NCI-H2081 treated with DMSO at 0.1 percent for 48 hours (cell line): ENCODE measurements at places on chromosomes 13 and 19.

GRCh38 chr13:30394751-30395191, 27.5 kb upstream of the UBE2L5 start:
- no peak for DNase-seq

DNA sequence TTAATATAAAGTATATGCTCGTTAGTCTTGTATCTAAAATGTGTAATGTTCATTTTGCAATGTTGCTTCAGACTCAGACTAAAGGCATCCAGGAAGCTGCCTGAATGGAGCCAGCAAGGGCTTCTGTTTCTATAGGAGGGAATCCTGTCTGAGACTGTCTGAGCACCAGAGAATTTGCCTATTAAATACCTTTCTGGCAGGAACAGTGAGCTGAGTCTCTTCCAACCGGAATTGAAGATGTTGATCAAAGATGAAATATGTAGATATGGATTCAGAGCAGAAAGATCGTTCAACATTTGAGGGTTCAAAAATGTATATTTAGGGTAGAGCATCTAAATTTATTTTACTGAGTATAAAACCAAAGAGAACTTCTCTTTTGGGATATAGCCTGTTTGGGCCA, 20.9 kb downstream of the MYO16 start:
- no peak for DNase-seq

DNA sequence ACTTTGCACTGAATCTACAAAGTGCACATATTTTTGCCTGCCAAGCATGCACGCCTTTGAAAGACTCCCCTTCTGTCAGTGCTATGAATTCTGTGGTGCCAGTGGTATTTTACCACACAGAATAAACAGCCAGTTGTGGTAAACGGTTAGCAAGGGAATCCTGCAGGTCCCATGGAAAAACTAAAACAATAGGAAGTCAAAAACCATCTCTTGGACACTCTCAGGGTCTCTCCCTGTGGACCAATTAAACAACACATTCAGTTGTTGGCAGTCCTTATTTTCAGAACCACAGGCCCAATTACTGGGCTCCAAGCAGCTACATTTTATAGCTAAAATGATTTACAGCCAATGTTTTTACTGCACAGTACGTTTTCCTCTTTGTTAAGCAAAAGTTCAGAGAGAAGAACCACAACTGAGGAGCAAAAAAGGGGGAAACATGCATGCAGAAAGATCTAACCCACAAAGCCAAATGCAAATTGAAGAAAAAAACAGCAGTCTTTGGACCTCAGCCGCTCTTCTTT, 116.9 kb downstream of the KCTD12 start:
- no peak for DNase-seq

DNA sequence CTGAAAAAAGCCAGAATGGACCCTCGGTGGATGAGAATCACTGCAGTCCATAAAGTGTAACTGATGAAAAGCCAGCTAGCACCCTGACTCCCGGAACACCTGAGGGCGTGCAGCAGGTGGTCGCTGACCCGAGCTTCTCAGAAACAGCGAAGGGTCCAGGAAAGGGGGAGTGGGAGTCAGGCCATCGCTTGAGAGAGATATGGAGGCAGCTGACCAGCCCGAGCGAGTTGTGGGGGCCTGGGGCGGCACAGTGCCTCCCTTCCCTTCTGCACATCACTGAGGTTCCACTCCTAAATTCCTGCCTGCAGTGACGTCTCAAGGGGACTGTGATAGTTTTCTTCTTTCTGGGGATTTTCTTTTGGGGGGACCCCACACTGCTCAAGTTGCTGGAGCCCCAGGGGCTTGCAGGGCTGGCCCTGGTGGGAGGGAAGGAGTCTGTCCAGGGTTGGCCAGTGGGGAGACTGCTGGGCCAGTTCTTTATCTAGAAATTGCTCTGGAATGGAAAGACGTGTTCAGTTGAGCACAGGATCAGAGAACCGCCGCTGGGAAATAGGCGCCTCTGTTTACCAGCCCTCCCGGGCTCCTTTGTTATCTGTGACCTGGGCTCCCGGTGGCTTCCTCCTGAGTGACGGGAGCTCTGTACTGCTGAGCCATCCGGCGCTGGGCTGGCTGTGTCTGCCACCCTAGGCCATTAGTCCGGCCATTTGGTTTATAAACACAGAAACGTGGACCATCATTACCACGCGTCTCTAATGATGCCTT, 71.3 kb downstream of the RAB20 start:
- DNase-seq = no peak

DNA sequence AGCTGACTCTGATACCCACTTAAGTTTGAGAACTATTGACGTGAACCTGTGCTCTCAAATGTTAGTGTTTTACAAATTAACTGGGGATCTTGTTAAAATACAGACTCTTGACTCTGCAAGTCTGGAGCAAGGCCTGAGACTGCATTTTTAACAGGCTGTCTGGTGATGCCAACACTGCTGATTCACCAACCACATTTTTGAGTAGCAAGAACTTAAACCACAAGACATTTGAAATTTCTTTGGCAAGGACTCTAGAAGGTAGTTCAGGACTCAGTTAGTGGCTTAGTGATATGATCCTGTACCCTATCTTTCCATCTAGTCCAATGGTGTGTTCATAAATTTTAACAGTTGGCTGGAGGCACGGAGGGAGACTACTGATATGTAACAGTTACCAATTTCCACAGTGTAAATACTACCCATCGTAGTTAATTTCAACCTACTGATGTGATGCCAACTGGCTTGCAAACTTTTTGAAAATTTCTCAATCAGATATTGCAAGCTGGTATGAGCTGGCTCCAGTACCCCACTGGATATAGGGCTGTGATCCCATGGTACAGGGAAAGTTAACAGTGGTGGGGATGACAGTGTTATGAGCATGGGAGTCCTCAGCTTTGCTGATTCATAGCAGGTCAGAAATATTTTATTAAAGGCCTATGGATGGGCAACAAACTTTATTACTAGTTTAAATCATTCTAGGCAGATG, 255.1 kb downstream of the TBC1D4 start:
- DNase-seq = no peak

GRCh38 chr13:114087430-114087829, 45.0 kb downstream of the RASA3 start:
- DNase-seq = no peak

DNA sequence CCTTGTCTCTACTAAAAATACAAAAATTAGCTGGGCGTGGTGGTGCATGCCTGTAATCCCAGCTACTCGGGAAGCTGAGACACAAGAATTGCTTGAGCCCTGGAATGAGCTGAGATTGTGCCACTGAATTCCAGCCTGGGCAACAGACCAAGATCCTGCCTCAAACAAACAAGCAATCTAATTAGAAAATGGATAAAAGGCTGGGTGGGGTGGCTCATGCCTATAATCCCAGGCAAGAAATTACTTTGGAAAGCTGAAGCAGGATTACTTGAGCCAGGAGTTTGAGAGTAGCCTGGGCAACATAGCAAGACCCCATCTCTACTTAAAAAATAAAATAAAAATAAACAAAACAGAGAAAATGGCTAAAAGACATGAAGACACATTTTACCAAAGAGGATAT, 77.0 kb downstream of the CAB39L start:
- no peak for DNase-seq

DNA sequence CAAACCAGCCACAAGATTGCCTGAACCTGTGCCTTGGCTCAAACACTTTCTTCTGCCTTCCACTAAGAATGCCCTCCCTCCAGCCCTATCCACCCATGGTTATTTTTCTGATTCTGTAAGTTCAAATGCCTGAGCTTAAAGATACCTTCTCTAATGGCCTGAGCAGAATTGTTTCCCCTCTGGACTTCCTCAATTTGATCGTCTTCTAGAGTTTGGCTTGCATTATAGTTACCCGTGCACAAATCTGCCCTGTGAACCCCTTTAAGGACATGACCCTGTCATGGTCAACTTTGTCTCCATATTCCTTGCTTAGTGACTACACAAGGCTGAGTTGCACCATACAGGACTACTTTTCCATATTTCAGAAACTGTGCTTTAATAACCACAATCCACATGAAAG, 481.0 kb downstream of the FOXO1 start:
- DNase-seq = no peak

- no peak for DNase-seq
These were observed 1235.3 kb upstream of the ATXN8OS start for GRCh38 chr13:68872338-68872737.

DNA sequence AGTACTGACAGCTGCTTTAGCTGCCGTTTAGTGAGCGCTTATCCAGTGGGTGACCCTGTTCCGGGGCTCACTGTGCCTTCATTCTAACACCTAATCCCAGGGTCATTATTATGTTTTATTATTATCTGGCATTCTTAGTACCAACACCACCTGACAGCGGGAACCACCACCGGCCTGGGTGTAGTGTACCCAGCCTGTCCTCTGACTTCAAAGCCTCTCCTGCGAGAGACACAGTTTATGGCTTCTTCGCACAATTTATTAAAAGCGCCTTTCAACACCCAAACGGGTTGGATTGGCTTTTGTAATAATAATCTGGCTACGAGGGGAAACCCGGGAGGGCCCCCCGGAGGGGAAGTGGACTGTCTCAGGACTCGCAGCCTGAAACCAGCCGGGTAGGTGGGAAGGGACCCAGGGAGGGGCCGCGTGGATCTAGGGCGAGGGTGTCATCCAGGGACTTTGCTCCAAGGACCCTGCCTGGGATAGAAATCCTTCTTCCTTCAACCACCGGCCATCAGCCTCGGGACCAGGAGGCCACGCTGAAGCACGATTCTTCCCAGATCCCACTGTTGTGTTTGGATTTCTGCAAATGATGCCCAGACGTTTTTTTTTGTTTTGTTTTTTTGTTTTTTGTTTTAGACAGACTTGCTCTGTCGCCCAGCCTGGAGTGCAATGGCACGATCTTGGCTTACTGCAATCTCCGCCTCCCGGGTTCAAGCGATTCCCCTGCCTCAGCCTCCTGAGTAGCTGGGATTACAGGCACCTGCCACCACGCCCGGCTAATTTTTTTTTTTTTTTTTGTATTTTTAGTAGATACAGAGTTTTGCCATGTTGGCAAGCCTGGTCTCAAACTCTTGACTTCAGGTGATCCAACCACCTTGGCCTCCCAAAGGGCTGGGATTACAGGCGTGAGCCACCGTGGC, 1.6 kb upstream of the ZBTB7A start:
- no peak for DNase-seq

DNA sequence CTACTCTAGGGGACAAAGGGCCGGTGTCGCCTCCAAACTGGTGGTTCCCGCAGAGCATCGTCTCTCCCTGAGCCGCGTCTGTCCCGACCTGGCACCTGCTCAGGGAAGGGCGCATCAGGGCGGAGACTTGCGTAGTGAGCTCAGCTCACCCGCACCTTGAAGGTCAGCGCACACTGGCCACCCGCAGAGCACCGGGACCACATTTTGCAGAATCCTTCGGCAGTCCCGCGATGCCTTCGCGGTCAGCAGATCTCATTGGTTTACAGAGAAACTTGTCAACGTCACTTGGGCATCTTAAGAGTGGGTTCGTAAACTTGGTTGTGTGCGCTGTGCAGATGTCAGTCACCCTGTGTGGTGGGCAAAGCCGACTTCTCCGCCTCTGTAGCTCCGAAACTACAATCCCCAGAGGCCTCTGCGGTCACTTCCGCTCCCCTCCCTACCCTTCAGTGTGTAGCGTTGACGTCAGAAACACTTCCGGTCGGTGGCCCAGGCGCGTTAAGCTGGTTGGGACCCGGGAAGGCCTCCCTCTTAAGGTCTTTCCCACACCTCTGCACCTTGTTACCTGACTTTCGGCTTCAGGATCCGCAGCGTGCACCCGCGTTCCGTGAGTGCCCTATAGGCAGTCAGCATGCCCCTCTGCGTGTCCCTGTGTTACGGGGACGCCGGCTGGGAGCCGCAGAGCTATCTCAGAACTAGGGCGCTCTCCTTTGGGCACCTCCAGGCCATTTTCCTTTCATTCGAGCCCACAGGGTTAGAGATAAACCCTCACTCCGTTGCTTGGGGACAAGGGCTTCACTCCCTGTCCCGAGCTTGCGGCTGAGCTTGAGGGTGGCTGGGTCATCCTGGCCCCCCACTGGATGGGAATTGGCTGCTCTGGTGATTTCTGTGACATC, 36.5 kb upstream of the ZNF527 start:
- DNase-seq = peak; percentile 33

- DNase-seq = no peak
These were observed 9.8 kb downstream of the SIGLEC10 start for GRCh38 chr19:51407511-51408131.

DNA sequence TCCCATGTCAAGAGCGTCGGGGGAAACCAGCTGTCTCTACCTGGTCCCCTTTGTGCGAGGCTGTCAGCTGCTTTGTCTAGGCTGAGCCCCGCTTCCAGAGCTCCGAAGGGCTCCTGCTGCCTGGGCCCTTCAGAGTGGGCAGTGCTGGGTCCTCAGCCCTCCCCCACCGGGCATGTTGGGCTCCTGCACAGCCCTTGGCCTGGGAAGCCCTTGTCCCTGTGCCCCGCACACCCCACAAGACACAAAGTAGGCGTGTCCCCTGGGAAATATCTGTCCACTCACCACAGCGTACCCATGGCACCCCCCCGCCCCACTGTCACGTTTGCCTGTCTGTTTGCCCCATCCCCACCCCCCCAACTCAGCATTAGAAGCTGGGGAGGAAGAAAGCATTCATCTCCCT, 39.6 kb upstream of the RANBP3 start:
- DNase-seq = no peak

GRCh38 chr19:50500753-50501151, 10.2 kb downstream of the JOSD2 start:
- DNase-seq = no peak

GRCh38 chr19:40388481-40388880, 1.5 kb downstream of the HIPK4 start:
- DNase-seq = no peak

DNA sequence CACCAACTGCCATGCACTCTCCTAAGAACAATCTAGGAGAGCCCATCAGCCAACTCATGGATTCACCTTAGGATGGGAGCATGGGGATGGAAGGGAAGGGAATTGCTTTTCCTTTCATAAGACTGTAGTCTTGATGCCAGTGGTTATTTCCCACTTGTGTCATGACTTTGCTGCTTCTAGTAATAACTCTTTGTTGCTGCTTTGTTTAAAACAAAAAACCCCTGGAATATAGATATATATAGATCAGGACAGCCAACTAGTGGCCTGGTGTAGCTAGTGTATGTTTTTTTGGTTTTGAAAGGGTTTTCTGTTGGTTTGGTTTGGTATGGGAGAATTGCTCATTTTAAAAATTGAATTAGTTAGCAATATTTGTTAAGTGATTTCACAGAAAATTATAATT, 39.3 kb upstream of the KCTD4 start:
- no peak for DNase-seq

- no peak for DNase-seq
These were observed 61.7 kb upstream of the F7 start for GRCh38 chr13:113043931-113044330.

DNA sequence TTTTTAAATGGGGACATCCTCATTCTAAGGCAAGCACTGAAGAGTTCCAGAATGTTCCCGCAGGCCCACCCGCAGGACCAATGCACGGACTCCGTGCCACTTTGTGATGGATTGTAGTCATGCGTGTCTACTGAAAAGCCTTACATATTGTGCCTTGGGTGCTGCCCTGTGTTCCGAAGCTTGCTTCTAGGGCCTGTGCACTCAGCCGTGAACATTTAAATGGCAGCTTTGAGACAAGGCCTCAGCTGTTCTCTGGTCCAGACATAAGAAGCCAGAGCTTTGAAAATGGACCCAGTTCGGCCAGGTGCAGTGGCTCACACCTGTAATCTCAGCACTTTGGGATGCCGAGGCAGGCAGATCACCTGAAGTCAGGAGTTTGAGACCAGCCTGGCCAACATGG, 75.3 kb upstream of the CACNA1A start:
- DNase-seq = no peak
